ENCODE measurements at places on chromosomes 13 and 19.

DNA sequence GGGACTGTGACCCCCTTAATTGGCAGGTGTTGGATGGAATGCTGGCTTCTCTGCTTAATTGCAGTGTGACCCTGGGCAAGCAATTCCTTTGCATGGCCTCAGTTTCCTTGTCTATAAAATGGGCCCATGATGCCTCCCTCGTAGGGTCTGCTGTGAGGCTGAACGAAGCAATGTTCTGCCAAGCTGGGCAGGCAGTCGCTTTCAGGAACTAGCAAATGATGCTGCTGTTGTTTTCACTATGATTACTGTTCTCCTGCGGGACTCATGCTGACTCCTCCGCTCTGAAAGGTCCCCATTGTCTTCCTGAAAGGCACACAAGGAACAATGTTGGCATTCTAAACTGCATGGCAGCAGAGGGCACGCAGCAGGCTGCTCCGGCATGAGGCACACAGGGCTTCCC is 6.8 kb downstream of the BICRA start:
- no peaks in the 10 kb centered on the region for H3K27me3 ChIP-seq
- H3K36me3 ChIP-seq = no peaks in the 10 kb centered on the region
- H3K4me3 ChIP-seq = no peak overlapping the region
- DNase-seq = no peak
- H3K27ac ChIP-seq = no peak overlapping the region

- H3K27me3 ChIP-seq = no peaks in the 10 kb centered on the region
- H3K4me3 ChIP-seq = no peak overlapping the region
- no peak overlapping the region for H3K27ac ChIP-seq
- DNase-seq = no peak
- H3K4me1 ChIP-seq = no peaks in the 10 kb centered on the region
These were observed 44.1 kb downstream of the CCNE1 start for GRCh38 chr19:29855741-29856500.

DNA sequence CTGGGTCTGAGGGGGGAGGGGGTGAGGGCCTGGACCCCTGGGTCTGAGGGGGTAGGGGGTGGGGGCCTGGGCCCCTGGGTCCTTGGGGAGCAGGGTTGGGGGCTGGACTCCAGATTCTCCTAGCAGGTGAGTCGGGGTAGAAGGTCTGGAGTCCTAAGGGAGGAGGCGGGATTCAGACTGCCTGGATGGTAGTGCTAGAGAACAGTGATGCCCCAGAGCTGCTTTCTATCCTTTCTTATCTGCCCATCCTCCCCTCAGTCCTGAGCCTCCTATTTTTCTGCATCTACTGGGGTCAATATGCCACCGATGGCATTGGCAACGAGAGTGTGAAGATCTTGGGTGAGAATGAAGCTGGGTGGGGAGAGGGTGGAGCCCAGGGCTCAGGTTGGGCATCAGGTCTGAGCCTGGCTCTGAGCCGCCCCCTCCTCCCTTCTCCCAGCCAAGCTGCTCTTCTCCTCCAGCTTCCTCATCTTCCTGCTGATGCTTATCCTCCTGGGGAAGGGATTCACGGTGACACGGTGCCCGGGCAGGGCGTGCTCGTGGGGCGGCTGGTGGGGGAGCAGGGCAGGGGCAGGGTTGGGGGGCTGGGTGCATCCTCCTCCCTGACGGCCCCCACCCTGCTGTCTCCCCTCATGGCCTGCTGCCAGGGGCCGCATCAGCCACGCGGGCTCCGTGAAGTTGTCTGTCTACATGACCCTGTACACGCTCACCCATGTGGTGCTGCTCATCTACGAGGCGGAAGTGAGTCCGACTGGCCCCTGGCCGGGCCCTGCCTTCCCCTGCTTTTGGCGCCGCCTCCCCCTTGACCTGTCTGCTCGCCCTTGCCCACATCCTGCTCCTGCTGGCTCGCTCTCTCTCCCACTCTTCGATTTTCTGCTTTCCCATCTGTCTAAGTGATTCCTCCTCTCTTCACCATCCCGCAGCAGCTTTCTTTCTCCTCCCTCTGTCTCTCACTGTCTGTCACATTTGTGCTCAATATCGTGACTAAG is 3.4 kb downstream of the TMEM145 start:
- no peak for DNase-seq
- H3K4me3 ChIP-seq = no peak overlapping the region
- no peaks in the 10 kb centered on the region for H3K36me3 ChIP-seq

DNA sequence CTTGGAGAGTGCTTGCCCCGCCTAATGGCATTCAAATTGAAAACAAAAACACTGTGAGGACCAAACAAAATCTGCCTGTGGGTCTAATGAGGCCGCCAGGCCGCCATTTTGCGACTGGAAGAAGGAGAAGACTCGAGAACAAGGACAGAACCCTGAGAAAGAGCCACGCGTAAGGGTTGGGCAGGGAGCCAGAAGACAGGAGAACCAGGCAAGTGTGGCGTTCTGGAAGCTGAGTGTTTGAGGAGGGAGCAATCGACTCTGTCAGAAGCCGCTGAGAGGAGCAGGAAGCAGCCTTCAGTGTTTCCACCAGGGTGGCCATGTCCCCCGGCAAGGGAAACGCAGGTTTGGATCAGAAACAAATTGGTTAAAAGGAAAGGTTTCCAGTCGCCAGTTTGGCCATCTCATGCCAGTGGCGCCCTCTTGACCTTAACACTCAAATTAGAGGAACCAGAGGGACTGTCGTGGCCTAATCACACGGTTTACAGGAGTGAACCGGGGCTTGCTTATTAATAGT is 10.2 kb upstream of the PTOV1 start:
- no peak overlapping the region for H3K27ac ChIP-seq
- H3K27me3 ChIP-seq = no peaks in the 10 kb centered on the region

DNA sequence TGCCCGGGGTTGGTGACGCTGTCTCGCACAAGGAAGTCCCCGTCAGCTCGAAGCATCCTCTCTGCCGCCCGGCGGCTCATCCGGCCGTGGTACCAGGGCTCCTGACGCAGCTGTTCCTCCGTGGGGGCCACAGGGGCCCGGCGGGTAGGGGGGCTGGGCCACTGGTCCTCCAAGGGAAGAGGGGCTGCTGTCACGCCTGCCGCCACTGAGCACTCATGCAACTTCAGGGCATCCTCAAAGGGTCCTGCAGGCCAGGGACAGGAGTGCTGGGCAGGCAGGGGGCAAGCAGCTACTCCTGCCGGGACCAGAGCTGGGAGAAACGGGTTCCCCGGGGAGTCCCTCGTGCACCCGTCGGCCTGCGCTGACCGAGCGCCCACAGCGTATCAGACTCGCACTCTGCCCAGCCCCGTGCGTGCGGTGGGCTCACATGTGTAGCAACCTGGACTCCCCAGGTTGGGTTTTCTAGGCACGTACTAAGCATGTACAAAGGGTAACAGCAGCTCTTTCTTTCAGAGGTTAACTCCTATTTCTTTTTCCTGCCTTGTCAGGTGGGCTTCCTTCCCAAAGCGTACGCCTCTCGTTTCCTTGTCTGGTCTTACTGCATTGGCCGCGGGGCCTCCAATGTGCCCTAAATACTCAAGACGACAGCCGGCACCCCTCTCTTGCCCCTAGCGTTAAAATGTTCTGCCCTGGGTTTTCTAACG is 13.4 kb upstream of the C2CD4C start:
- no peak for DNase-seq
- H3K36me3 ChIP-seq = no peaks in the 10 kb centered on the region
- H3K27me3 ChIP-seq = no peaks in the 10 kb centered on the region
- no peak overlapping the region for H3K4me3 ChIP-seq
- no peaks in the 10 kb centered on the region for H3K4me1 ChIP-seq

DNA sequence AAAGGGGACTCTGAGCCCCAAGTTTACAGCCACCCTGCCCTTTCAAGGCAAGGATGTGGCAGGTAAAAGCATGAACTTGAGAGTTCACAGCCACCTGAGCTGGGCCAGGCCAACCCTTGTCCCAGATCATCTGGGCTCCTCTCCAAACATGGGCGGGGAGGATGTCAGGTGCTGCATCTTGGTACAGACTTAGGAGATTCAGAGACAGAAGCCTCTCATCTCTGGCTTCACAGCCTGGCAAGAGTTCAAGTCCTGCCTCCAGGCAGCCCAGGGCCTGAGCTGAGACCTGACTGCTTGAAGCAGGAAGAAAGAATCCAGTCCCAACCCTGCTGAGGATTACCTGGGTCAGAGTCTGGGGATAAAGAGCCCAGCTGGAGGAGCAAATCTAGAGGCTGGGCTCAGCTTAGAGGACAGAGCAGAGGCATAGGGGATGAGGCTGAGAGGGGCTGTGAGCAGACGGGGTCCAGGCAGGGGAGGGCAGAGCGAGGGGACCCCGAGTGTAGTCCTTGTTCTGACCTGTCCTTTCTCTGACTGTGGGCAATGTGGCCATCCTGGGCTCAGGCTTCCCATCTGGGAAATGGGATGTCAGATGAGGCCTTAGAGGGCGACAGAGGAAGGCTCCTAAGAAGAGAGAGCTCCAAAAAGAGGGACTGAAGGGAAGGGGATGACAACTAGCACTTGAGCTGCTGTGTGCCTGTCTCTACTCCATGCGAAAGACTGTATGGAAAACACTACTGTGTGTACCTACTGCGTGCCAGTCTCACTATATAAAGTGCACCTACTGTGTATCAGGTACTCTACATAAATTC is 6.6 kb upstream of the OR10H5 start:
- H3K36me3 ChIP-seq = no peaks in the 10 kb centered on the region
- no peak overlapping the region for H3K27ac ChIP-seq
- H3K4me1 ChIP-seq = no peaks in the 10 kb centered on the region
- no peaks in the 10 kb centered on the region for H3K27me3 ChIP-seq

DNA sequence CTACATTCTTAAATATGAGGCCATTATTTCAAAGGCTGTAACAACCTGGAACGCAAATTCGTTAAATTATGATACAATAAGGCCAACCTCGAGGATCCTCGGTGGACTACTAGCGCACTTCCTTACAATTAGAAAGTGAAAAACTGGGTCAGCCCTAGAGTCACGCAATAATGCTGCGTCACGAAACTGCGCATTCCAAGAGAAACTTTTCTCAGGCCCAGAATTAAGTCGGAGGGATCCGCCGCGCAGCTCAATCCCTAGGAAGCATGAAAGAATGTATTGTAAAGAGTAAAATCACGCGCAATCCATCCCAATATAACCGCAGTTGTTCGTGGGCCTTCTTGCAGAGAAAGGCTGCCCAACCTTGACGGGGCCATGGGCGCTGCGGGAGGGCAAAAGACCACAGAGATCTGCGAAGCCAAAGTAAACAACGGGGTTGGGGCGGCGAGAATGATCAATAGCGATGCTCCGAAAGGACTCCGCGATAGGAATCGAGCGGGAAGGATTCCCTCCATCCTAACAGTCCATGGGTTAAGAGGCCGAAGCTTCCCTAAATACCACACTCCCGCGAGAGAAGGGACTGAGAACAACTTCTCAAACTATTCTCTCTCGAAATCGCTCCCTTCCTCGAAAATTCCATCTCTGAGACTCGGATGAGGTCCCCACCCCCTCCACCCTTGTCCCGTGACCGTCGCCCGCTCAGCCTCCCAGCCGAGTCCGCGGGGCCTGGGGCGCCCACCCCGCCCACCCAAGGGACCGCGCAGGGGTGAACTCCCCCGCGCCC is 564 bp downstream of the SPART start:
- H3K4me3 ChIP-seq = peak overlapping the region; percentile 72
- peak overlapping the region; percentile 90 for H3K27ac ChIP-seq
- no peaks in the 10 kb centered on the region for H3K27me3 ChIP-seq
- no peak for DNase-seq
- peaks cover 4% of the 10 kb centered on the region for H3K4me1 ChIP-seq

GRCh38 chr13:103184413-103184812 is 118.2 kb upstream of the SLC10A2 start:
- H3K36me3 ChIP-seq = no peaks in the 10 kb centered on the region
- H3K4me3 ChIP-seq = no peak overlapping the region
- H3K27me3 ChIP-seq = no peaks in the 10 kb centered on the region
- no peaks in the 10 kb centered on the region for H3K4me1 ChIP-seq
- no peak overlapping the region for H3K27ac ChIP-seq
- no peak for DNase-seq
